ENCODE measurements at places on chromosomes 1 and 21.
A peak's percentile ranks its signal among the peaks of the same experiment; 100 is the strongest.

GRCh38 chr1:99497690-99498089 lies 148.2 kb upstream of the PALMD start:
- DNase-seq = no peak

- DNase-seq = no peak
Observed at GRCh38 chr1:230366504-230366915, 59.6 kb downstream of the PGBD5 start.

DNA sequence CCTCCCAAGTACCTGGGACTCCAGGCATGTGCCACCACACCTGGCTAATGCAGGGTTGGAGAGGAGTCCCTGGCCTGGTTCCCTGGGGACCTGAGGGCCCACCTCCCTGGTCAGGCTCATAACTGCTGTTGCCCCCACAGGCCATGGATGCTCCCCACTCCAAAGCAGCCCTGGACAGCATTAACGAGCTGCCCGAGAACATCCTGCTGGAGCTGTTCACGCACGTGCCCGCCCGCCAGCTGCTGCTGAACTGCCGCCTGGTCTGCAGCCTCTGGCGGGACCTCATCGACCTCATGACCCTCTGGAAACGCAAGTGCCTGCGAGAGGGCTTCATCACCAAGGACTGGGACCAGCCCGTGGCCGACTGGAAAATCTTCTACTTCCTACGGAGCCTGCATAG lies 4.5 kb downstream of the FBXO6 start:
- DNase-seq = no peak

DNA sequence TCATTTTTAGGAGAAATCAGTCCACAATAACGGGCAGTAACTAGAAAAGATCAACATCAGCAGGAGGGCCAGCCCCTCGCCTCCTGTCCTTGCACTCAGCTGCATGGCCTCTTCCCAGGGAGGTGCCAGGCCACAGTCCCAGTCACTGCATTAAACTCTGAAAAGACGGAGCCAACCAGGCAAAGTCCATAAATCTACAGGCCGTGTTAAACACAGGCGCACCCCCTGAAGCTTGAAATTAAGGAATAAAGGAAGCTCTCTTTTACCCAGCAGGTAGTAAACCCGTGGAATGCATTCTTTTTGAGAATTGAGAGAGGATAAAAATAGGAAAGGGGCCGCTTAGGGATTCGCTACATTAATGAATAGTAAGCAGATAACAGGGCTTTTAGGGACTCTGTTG lies 18.4 kb downstream of the H6PD start:
- DNase-seq = no peak

GRCh38 chr1:240768979-240769378 lies 157.0 kb upstream of the GREM2 start:
- no peak for DNase-seq

- no peak for DNase-seq
Observed at GRCh38 chr21:44461464-44462001, 6.2 kb downstream of the LRRC3 start.

GRCh38 chr1:173406783-173407230 lies 70.3 kb upstream of the PRDX6 start:
- no peak for DNase-seq

GRCh38 chr1:89802051-89802450 lies 18.8 kb upstream of the LRRC8D start:
- peak; percentile 15 for DNase-seq

GRCh38 chr1:67894981-67895735 lies 61.9 kb upstream of the GNG12 start:
- DNase-seq = no peak

DNA sequence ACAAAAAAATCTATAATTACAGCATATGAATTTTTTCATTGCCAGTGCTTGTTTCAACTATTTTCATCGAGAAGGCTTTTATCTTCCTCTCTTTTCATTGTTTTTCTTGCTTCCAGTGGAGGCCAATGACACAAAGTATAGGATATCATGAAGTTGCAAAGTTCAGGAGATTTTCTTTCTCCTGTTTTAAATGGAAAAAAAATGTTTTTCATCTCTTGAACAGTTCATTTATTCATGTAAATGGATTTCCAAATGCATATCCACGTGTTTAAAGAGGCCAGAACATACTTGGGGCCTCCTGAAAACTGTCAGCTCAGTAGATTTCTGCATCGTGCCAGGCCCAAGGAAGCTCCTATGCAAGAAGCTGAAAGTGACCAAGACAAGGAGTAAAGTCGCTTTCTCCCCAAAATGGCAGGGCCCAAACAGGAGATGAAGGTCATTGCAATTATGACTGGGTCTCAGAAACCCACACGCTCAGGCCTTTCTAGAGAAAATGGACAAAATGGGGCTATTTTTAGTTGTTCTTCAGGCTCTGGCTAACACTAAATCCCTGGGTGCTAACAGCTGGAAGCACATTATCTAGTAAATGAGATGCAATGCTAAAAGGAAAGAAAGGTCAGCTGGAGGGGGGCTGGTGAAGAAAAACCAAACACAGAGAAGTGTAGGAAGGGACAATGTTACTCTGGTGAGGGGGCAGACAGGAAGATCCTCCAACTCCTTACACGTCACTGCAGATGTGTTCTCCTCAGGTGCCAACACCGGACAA lies 136.9 kb upstream of the C8B start:
- DNase-seq = no peak
